Activated T-cell treated with anti-CD3 and anti-CD28 coated beads, Interleukin-2, amount 50 U/mL, for 1 hour (primary cell): ENCODE measurements at places on chromosomes 3 and 15.

DNA sequence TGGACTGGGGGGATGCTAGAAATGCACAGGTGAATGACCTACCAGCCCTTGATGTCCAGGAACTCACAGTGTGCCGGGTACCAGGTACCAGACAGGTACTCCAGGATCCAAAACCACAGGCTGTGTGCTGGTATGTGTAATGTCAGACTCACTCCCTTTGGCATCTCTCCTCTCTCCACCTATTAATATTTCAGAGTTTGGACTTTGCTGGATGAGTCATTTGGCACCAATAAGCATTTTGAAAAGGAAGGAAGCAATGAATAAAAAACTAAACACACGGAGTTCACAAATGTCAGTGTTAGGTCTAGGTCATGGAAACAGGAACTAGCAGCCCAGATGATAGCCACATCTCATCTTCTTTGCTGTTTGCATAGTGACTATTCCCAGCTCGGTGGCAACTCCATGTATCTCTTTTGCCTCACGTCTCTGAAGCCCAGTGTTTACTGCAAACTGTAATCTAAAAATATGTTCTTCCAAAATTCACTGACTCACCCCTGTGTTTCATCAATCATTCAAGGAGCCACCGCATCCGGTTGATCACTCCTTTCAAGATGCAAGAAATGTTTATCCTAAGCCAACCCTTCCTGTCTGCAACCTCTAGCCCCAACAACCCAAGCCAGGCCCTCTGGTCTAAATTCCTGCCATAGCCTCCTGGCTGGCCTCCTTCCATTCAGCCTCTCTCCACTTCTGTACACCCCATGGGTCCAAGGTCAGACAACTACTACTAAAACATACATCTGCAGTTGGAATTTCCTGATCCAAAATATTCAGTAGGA, 8.4 kb downstream of the ITGB5 start:
- DNase-seq = no peak

- DNase-seq = no peak
Measured at GRCh38 chr15:58019503-58020376, 45.8 kb downstream of the ALDH1A2 start.

GRCh38 chr3:65924762-65925161, 114.0 kb downstream of the MAGI1 start:
- DNase-seq = no peak

GRCh38 chr3:59817511-59817910, 767.7 kb upstream of the CFAP20DC start:
- DNase-seq = no peak

- DNase-seq = no peak
Measured at GRCh38 chr3:72836923-72837322, 11.3 kb downstream of the SHQ1 start.

DNA sequence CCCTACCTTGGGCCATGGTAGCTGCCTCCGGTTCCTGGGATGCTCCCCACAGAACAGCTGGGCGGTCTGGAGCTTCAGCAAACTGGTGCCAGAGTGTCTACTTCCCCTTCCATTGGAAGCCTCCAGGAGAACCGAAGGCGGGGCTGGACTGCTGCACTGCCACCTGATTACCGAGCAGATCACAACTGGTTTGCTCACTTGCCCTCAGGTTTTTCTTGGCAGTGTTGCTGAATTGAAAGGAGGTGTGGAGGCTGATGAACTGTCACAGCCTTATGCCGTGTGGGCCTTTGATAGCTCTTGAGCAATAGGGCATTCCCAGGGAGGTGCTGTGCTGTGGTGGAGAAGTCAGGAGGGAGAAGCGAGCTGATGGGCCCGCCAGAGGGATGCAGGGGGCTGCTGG, at the start of gene TGM5:
Gene TGM5, minus strand, starts transcription at position 95 of the 400 bp plus-strand sequence. Its CDS starts 79 bp downstream, at position 16.
- no peak for DNase-seq

GRCh38 chr3:45084820-45085816, 59.0 kb downstream of the CLEC3B start:
- no peak for DNase-seq

- no peak for DNase-seq
Measured at GRCh38 chr3:76958274-76958673, 81.6 kb upstream of the ROBO2 start.

DNA sequence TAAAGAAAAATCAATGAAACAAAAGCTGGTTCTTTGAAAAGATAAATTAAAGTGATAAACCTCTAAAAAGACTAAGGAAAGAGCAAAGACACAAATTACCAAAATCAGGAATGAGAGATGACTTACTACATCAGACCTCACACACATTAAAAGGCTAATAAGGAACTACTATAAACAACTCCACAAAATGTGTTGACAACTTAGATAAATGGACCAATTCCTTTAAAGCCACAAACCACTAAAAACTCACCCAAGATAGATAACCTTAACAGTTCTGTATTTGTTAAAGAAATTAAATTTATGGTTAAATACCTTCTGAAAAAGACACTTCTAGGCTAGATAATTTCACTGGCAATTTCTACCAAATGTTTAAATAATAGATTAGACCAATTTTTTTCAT, 170.4 kb downstream of the SMAD6 start:
- no peak for DNase-seq

DNA sequence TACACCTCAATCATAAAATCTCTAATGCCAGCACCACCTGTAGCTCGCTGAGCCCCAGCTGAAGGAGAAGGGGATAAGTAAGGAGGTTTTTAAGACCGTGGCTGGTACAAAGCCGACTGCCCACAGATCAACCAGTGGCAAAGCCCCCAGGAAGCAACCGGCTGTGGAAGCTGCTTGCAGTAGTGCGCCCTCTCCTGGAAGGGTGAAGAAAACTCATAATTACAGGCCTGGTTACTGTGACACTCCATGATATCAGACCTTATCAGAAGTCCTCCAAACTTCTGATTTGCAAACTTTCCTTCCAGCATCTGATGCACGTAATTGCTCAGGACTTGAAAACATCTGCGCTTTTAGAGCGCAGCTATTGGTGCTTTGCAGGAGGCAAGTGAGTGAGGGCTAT, 63.1 kb upstream of the MCTP2 start:
- DNase-seq = no peak

DNA sequence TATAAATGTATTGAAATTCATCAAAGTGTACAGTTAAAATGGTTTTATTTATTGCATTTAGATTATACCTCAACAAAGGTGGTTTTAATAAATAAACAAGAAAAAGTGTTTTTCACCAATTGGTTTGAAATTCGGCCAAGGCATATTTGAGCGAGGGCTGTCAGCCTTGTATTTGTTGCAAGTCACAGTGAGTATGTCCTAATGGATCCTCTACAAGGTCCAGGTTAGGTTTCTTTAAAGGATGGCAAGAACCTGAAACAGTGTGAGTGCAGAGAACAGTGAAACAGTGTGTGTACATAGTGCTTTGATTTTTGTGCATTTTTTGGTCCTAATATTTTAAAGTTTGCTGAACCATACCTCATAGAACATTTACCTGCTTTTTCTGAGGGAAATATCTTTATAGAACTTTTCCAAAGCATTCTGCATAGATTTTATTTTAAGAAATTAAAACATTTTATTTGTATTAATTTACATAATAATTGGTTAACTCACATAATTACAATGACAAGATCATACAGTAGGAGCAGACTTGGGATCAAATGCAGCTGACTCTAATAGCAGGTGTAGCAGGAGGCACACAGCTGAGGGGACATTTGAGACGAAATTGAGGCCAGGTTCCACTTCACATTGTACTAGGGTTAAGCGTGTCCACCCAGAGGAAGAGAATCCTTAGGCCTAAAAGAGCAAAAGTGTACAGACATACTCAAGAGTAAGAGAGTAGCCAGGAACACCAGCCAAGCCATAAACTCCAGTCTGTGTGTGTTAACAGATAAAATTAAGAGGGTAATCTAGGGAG, 428.8 kb upstream of the TPRG1 start:
- DNase-seq = no peak

DNA sequence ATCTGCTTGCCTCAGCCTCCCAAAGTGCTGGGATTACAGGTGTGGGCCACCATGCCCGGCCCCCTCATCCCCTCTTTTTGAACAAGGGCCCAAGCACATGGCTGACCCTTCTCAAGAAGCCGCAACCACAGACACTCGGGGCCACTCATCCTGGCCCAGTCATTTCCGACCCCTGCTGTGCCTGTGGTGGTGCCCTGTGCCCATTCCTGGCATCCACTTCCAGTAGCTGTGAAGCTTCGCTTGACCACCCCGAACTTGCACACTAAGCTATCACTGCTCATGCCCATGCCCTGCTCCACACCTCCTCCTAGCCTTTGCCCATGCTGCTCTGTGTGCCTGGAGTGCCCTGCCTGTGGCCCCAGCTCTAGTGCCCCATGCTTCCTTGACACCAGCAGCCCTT, 8.3 kb downstream of the TMEM44 start:
- DNase-seq = no peak

DNA sequence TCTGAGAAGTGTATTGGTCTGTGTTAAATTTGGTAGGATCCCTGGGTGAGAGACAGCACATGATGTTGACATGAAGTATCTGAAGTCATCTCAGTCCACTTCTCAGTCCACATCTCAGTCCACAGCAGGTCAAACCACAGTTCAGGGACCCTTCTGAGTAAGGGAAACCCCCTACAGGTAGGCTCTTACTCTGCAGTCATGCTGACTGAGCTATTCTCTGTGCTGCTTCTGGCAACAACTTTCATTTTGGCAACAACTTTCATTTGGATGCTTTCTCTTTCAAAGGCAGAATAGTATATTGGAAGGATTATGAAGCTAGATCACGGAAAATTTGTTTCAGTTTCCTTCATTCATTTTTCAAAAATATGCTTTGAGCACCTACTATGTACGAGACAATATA, 178.2 kb upstream of the GOLIM4 start:
- no peak for DNase-seq

DNA sequence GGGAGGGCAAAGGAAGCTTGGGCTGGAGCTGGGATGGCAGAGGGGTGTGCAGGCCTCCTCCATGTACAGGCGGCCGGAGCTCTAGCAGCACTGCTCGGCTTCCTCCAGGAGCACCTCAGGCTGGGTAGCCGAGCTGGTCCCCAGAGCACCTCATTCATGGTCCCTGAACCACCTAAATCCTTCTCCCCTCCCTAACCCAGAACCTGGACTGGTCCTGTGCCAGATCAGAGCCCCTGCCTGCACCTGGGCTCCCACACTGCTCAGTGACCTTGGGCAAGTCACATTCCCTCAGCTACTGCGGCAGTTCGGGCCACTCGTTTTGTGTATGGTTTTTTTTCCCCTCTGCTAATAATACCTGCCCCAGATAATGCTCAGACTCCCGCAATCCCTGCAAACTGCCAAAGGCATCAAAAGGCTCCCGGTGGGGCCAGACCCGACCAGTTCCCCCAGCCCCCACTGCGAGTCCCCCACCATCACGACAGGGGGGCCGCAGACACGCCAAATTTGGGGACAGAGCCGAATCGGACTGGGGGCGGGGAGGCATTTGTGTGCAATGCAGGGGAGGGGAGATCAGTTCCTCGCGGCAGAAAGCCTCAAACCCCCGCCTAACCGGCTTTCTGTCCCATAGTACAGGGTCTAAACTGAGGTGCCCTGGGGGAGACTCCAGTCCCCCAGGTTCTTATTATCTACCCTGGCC, 1.3 kb downstream of the SEMA7A start:
- no peak for DNase-seq

DNA sequence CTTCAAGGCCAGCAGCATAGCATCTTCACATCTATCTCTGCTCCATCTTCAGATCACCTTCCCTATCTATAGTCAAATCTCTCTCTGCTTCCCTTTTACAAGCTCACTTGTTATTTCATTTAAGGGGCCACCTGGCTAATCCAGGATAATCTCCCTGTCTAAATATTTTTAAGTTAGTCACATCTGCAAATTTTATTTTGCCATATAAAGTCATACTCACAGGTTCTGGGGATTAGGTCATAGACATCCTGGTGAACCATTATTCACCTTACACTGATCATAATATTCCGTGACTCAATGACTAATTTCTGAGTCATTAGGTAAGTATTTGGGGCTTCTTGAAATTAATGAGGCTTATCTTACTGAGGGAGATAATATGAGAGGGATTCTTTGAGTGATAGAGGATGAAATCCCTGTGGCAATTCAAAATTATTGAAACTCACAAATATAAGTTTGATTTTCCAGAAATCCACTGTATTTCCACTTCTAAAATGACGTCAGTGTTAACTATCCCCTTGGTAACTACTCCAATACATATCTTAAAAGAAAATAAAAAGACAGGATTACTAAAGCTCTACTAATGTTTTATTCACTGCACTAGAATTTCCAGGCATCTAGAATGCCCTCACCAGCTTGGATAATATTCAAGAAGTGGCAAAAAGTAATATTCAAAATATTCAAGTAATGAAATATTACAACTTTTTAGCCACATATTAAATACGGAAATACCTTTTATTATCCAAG, 93.7 kb upstream of the RBMS3 start:
- DNase-seq = no peak

GRCh38 chr3:139557041-139557440, 17.5 kb upstream of the RBP1 start:
- DNase-seq = no peak

GRCh38 chr15:71373917-71374316, 258.6 kb downstream of the THSD4 start:
- no peak for DNase-seq

DNA sequence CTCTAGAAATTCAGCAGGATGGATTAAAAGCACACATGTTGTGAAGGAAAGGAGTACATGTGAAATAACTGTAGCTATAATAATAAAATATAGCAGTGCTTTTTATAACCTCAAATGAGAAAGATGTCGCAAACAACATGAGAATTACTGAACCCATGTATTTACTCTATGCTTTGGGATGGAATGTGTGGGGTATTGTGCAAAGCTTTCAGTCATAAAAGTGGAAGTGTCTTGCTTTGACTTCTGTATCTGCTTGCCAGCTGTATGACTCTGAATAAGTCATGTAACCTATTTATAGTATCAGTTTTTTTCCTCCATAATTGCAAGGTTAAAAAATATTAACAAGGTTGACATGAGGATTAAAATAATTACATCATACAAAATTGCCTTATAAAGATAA, 519.3 kb upstream of the CADM2 start:
- DNase-seq = no peak

DNA sequence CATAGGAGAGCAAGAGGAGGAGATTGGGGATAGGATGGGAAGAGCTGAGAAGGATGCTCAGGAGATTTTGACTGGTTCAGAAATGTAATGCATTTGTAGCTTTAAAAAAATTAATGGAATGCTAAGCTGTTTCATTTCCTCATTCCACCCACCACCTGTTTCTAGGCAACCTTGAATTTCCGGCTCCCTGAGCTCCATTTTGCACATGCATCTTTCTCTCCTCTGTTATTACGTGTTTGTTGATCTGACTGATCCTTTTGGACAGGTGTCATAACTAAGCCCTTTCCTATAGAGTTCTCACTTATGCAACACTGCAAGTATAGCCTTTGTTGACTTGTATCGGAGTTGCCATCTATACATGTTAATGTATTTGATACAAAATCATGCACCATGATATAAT, 4.3 kb downstream of the TMPRSS7 start:
- DNase-seq = no peak

- DNase-seq = no peak
Measured at GRCh38 chr15:101522091-101522490, 32.6 kb upstream of the PCSK6 start.
